ENCODE measurements at places on chromosomes 7 and 10. TPM values are rescaled to one million over a fixed set of nuclear protein-coding genes. Genes with fewer than 3 reads are reported as not detected.

GRCh38 chr7:75843613-75844116 lies 30.1 kb upstream of the CCL24 start:
- no peak for DNase-seq

- no peak for DNase-seq
These were observed 14.3 kb downstream of the TMEM273 start for GRCh38 chr10:49173853-49174252.

- DNase-seq = no peak
These were observed 127.9 kb downstream of the TCERG1L start for GRCh38 chr10:131183546-131184045.

- DNase-seq = no peak
These were observed 26.1 kb upstream of the DUSP5 start for GRCh38 chr10:110471566-110472139.

GRCh38 chr7:3790803-3791202 lies 489.8 kb downstream of the SDK1 start:
- no peak for DNase-seq

- DNase-seq = no peak
These were observed 24.0 kb upstream of the TM9SF3 start for GRCh38 chr10:96610817-96611216.

- no peak for DNase-seq
These were observed 675 bp downstream of the ABRAXAS2 start for GRCh38 chr10:124802313-124802675.

DNA sequence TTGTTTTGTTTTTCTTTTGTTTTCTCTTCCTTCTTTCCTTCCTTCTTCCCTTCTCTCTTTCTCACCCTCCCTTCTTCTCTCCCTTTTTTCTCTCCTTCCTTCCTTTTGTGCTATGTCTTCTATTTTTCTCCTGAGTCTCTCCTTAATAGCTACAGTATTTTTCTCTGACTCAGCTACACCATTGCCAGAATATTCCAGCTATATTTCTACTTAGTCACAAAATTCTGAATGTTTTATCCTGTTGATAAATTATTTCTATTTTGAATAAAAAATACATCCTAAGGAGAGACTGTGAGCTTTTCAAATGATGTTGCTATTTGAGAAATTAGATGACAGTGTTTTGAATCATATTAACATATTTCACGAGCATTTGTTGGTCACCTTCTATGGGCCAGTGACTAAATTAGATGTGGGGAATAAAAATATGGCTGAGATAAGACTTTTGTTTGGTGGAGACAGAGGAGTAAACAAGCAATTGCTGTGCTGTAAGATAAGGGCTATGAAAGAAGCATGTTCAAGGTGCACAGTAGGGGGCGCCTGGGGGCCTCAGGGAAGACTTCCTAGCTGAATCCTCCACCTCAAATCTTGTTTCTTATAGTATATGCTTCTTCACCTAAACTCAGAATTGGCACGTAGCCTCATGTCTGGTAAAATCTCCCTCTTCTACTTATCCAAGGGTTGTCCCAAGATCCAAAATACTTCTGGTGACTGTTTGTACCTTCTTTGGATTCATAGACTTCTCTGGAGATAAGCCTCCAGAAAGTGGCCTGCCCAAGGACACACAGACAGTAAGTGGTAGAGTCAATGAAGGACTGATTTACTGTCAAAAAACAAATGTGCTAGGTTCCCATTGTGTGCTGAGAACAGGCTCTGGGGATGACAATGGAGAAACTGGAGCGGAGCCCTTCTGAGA lies 115.5 kb upstream of the CREB5 start:
- DNase-seq = peak; percentile 25

GRCh38 chr10:130206216-130206737 lies 70.1 kb downstream of the GLRX3 start:
- DNase-seq = no peak

DNA sequence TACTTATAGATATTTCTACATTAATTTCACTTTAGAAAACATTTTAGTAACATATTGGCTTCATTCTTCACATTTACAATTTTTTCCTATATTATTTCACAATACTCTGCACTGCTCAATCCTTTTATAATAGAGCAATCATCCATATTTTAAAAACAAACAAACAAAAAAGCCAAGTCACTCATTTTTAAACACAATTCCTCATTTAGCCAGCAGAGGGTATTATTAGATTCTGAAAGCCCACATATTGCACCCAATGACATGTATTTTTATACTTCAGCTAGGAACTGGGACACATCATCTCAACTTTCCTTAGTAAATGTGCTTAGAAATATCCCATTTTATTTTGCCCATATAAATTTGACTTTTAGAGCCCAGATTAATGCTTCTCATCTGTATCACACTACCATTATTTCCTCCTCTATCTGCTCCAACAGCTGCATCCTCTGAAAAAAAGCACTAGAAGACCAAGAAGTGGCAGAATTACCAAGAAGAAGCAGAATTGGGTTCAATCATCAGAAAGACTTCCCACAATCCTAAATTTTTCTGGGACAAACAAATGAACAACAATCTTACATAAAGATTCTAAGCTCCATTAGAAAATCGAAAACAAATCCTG lies 29.5 kb downstream of the CTNNA3 start:
- DNase-seq = no peak

GRCh38 chr10:47378183-47378510 lies 5.9 kb downstream of the ZNF488 start:
- no peak for DNase-seq

- no peak for DNase-seq
These were observed 13.1 kb downstream of the SFXN3 start for GRCh38 chr10:101044117-101044516.

GRCh38 chr7:113122744-113123143 lies 4.4 kb upstream of the SMIM30 start:
- DNase-seq = no peak

DNA sequence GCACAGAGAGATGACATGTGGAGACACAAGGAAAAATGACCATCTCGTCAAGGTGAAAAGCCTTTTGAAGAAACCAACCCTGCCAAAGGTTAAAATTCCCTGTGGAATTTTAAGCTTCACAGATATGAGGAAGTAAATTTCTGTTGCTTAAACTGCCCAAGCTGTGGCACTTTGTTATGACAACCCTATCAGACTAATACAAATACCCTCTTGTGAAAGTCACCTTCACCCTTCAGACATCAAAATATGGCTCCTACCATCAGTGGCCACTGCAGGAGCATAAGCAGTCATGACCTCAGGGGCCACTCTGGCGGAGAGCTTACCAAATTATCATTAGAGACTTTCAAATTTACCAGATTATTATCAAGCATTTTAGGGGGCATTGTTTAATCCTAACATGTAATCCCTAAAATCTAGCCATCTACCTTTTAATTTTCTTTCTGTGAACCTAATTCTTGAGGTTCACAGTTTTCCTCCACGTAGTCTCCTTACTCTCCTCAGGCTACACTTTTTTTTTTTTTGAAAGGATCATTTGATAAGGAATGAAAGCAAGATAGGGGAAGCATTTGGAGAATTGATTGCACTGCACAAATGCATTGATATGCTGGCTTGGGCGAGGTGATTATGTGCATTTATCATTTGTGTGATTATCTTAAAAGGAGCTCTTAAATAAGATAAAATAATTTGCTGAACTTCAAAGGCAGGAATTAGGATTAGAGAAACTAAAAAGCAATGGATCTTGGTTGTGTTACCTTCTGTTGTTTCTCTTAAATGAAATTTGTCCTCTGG lies 90.3 kb downstream of the TMEM168 start:
- no peak for DNase-seq

- no peak for DNase-seq
These were observed 36.0 kb downstream of the MAT1A start for GRCh38 chr10:80253266-80253962.

- no peak for DNase-seq
These were observed 6.6 kb downstream of the DMBT1 start for GRCh38 chr10:122567056-122567660.

DNA sequence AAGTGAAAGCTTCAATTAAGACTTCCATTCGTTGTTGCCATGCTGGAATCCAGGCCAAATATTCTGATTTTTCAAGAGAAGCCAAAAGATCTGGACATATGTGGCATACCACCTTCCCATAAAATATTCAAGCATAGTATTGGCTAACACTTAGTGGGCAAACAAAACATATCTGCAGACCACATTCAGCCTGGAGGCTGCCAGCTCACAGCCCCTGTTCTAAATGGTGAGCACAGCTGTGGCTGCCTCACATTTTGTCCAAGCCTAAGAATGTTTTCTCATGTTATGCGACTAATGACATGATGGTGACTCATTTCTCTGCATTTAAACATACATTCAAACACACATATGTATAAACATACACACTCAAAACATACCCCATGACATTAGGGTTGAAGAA lies 10.6 kb upstream of the CALU start:
- DNase-seq = no peak

- no peak for DNase-seq
These were observed 96.5 kb upstream of the CREB5 start for GRCh38 chr7:28315565-28316410.

DNA sequence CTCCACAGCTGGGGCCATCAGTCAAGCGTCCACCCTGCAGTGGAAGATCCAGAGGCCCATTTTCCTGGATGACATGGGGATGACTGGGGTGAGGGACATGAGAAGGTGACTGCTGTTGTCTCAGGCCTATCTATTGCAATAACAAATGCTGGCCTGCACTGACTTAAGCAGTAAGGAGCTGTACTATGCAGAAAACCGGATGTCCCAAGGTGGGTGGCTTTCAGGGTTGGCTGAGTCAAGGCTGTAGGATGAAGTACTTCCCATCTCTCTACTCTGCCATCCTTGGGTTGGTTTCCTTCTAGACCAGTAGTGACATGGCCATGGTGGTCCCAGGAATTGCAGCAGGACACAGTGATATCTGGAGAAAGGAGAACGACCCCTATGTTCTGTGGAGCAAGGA lies 48.1 kb downstream of the NEURL1 start:
- no peak for DNase-seq

DNA sequence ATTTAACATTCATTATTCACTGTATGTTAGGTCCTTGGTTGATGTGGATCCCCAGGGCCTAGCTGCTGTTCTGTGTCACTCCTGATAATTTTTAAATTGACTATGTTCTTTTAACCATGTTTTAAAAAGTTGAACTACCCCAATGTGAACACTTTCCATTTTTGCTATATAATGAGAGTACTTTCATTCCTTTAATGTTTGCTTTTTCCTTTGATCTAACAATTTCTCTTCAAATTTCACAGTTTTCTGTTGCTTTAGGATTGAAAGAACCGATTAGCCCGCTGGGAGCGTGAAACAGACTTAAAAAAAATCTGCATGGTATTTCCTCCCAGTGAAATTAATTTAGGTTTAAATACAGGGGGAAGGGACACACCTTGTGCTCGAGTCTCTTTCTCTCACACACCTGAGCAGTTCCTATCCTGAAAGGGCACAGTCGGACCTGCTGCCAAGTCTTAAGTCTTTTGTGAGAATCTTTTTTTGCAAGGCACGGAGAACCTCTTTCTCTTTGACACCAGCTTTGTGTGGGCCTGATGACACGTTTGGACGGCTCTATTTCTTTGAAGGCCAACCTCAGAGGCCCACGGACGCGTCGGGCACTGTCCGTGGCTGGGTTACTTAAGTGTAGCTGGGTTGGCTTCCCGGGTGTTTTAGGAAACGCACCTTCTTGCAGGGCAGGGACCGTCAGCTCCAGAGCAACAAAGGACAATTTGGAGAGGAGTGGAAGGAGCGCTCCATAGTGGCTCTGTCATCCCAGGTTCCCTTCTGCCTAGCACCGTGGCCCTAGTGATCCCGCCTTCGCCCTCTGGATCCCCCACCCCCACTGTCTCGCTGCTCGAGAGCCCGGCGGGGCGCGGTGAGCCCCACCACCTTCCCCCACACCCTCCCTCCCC lies 1.0 kb upstream of the CHN2 start:
- DNase-seq = no peak

DNA sequence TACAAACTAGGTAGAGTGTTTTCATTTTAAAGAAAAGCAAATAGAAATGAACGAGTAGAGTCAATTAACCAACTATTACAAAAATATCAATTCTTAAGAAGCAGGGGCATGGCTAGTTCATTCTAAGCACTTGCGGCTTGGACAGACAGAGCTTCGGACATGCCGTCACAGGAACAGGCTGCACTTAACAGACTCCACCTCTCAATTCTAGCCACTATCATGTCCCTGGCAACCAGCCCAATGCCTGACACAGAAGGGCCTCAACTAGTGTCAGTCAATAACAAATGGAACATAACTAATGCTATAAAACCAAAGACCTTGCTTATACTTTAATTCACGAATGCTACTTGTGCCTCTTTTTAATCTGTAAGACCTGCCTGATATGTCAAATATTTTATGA lies 74.4 kb downstream of the TPK1 start:
- no peak for DNase-seq

- DNase-seq = peak; percentile 11
These were observed 3.6 kb upstream of the ZMIZ1 start for GRCh38 chr10:79065091-79065551.

- peak; percentile 17 for DNase-seq
These were observed 8.0 kb upstream of the RAMP3 start for GRCh38 chr7:45149606-45150005.

LYZL1 gene
- not detected for total RNA-seq

ZNF467 gene
- total RNA-seq = 2.2 TPM

OR6V1 gene
- total RNA-seq = not detected

SHTN1 gene
- 0.78 TPM for total RNA-seq

ADRB1 gene
- 0.13 TPM for total RNA-seq

OR13A1 gene
- total RNA-seq = not detected

ANXA8 gene
- total RNA-seq = not detected

GAD2 gene
- total RNA-seq = not detected

RASA4B gene
- 85.1 TPM for total RNA-seq

ZDHHC6 gene
- total RNA-seq = 13.8 TPM

IFIT1B gene
- total RNA-seq = not detected

All from psoas muscle (tissue), 8 donors.